B cell (primary cell): ENCODE measurements at places on chromosomes 1 and 21. TPM values are rescaled to one million over a fixed set of nuclear protein-coding genes. Genes with fewer than 3 reads are reported as not detected.

DNA sequence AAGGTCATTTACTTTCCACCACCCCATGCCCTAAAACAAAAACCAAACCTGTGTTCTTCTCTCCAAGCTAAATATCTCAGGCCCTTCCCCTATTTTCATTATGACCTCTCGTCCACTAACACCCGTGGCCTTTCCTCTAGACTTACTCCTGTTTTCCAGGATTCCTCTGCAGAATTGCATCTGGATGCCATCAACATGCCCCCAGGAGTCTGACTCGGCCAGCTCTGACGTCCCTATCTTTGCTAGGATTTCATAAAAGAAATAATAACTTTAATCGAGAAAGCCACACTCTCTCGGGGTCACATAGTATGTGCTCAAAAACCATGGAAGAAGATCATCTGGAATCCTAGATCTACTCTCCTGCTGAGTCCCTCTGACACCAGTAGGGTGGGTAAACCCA, 13.5 kb downstream of the FAM89A start:
- H3K27me3 ChIP-seq = no peaks in the 10 kb centered on the region
- H3K36me3 ChIP-seq = no peaks in the 10 kb centered on the region
- no peak overlapping the region for H3K27ac ChIP-seq
- no peak overlapping the region for H3K4me3 ChIP-seq
- peaks cover 3% of the 10 kb centered on the region for H3K4me1 ChIP-seq
- DNase-seq = no peak

TNFRSF4 gene
- total RNA-seq = 1.8 and 2.3 TPM in 2 replicates

GRCh38 chr21:42346866-42347600, 3.8 kb downstream of the TFF2 start:
- no peak for DNase-seq
- no peaks in the 10 kb centered on the region for H3K27me3 ChIP-seq
- H3K4me3 ChIP-seq = no peak overlapping the region
- H3K4me1 ChIP-seq = no peaks in the 10 kb centered on the region
- no peaks in the 10 kb centered on the region for H3K36me3 ChIP-seq
- no peak overlapping the region for H3K27ac ChIP-seq

DNA sequence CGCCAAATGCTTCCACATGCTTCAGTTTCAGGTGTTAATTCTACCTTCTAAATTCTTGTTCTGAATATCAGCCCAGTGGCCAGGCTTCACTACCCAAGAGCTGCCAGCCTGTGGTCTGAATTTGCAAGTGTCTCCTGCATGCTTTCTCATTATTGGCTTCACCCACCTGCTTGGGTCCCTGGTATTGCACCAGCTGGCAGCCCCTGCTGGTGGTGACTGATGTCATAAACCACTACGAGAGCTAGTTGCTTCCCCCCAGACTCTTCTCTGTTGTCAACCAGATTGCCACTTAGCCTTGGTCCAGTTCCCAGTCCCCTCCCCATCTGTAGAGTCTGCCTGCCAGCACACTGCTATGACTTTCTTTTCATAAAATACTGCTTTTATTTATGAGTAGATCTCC, 197.7 kb upstream of the DUSP10 start:
- H3K4me3 ChIP-seq = no peak overlapping the region
- H3K36me3 ChIP-seq = no peaks in the 10 kb centered on the region
- no peaks in the 10 kb centered on the region for H3K27me3 ChIP-seq
- H3K27ac ChIP-seq = no peak overlapping the region

- no peaks in the 10 kb centered on the region for H3K27me3 ChIP-seq
- DNase-seq = no peak
- peaks cover 8% of the 10 kb centered on the region for H3K36me3 ChIP-seq
- H3K4me1 ChIP-seq = peaks cover 70% of the 10 kb centered on the region
- H3K4me3 ChIP-seq = no peak overlapping the region
Measured at GRCh38 chr1:160794376-160794775, 1.6 kb upstream of the LY9 start.

AQP10 gene
- total RNA-seq = not detected in 2 replicates

TSPAN2 gene
- 0.17 and 0.34 TPM in 2 replicates for total RNA-seq

GRCh38 chr21:37489553-37489952, 123.0 kb downstream of the DYRK1A start:
- no peaks in the 10 kb centered on the region for H3K27me3 ChIP-seq
- H3K36me3 ChIP-seq = peaks cover 17% of the 10 kb centered on the region
- H3K4me1 ChIP-seq = no peaks in the 10 kb centered on the region
- H3K4me3 ChIP-seq = no peak overlapping the region

BCAS2 gene
- total RNA-seq = 27.6 and 30.6 TPM in 2 replicates

FMO2 gene
- total RNA-seq = not detected in 2 replicates

DNA sequence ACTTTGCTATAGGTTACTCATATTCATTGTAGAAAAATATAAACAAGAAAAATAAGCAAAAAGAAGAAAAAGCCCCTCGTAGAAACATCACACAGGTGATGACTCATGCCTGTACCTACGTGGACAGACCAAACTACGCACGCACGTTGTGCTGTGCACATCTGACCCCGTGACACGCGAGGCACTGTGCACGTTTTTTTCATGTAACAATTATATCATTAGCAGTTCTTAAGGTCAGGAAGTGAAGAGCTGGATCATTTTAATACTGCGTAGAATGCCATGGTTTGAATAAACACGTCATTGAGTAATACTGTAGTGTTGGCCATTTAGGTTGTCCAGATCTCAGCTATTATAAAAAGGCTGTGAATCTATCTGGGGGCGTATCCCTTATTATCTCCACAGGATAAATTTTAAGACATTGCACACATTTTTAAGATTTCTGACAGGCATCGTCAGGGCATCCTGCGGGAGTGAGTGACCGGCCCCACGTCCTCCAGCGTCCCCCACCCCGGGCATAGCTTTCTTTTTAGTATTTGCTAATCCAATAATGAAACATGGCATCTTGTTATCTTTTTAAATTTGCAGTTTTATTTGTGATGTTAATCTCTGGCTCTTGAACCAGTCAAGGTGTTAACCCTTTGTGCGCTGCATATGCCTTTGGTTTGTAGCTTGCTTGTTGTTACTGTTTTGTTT, 23.4 kb upstream of the ADARB1 start:
- H3K27me3 ChIP-seq = peaks cover 11% of the 10 kb centered on the region
- H3K4me3 ChIP-seq = no peak overlapping the region
- no peaks in the 10 kb centered on the region for H3K36me3 ChIP-seq
- no peak for DNase-seq

GRCh38 chr21:38667291-38667870, 138.3 kb upstream of the ETS2 start:
- H3K27me3 ChIP-seq = no peaks in the 10 kb centered on the region
- no peaks in the 10 kb centered on the region for H3K36me3 ChIP-seq
- DNase-seq = no peak
- no peak overlapping the region for H3K4me3 ChIP-seq
